Stimulated activated CD4-positive, alpha-beta T cell treated with anti-CD3 and anti-CD28 coated beads, TNF-alpha, amount 100 ng/mL, for 4 hours (primary cell): ENCODE measurements at places on chromosomes 11 and 22.
A peak's percentile ranks its signal among the peaks of the same experiment; 100 is the strongest.

DNA sequence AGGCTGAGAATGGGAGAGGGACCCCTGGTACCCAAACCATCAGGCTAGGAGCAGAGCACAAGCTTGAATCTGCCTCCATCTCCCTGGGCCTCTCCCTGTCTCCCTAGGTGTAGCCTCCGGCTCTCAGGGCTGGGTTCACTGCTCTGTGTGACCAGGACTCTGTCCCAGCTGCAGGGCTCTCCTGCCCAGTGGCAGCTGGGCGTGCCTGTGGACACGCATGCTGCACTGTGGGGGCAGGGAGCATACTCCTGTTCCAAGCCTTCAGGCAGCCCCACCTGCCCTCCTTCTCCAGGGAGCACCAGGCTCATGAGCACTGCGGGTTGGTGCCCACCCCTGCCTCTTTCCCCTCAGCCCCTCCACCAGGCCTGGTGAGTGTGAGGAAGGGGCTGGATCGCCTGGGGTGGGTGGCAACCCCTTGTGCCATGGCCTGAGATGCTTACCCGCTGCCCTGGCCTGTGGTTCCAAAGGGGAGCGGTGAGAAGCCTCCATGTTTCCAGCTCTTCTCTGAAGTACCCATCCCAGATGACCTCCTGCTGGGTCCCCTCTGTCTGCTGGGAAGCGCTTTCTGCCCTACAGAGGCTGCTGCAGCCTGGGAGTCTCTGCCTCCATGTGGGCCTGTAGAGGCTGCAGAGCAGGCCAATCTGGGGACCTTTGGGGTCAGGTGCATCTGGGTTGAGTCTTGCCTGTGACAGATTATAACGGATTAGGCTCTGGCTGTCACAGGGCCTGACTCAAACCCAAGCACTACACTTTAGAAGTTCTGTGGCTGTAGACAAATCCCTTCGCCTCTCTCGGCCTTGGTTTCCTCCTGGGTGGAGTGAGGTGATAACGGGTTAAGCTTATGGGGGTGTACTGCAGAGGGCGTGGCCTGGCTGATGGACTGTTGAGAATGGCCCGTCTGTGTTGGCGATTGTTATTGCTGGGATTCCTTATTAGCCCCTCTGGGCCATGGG, 43.7 kb downstream of the WNT11 start:
- DNase-seq = no peak

DNA sequence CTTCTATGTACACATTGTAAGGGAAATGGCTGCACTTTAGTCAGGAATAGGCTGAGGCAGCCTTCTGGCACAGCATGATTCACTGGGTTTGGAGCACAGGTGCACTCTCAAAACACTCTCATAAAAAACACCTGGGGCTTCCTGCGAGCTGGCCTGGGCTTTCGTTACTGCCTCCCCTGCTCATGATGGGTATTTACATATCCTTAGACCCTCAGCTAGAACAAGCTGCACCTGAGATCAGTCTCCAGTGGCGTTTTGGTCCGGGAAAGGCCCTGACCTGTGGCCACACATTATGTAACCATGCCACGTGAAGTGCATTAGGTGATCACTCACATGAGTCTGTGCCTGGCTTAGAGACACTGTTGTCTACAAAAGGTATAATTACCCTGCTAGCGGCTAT, 321.7 kb downstream of the TMEM135 start:
- DNase-seq = no peak

- DNase-seq = no peak
Observed at GRCh38 chr11:84564180-84564866, 1062.8 kb downstream of the DLG2 start.

DNA sequence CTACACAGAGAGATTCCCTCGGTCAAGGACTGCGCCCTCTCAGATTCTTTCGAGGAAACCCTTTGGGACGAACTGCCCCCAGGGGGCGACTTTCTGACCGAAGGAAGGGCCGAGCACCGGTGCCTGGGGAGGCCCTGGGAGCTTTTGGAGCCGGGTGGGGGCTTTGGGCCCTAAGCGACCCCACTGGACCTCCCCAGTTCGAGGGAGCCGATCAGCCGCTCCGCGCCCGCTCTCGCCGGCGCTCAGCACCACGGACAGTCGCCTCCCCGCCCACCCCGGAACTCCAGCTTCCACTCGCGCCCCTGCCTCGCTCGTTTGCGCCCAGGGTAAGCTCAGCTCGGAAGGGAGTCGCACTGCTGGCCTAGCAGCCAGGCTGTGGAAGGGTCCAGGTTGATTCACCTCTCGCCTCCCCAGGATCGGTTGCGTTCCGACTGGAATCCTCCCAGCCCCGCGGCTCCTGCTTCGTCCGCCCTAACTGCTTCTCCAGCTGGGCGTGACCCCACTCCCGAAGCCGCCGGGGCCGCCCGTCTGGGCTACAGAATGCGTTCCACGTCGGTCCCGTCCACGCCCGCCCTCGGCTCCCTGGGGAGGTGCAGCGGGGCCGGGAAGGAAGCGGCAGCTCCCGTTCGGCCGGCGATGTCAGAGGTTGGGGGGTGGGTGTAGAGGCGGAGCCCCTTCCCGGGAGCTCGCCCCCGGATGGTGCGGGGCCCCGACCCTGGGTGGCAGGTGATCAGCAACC, 428 bp downstream of the SCN3B start:
- no peak for DNase-seq

GRCh38 chr11:116415095-116415494, 357.7 kb downstream of the BUD13 start:
- DNase-seq = no peak

GRCh38 chr11:16911186-16911585, 103.0 kb downstream of the PLEKHA7 start:
- DNase-seq = no peak

DNA sequence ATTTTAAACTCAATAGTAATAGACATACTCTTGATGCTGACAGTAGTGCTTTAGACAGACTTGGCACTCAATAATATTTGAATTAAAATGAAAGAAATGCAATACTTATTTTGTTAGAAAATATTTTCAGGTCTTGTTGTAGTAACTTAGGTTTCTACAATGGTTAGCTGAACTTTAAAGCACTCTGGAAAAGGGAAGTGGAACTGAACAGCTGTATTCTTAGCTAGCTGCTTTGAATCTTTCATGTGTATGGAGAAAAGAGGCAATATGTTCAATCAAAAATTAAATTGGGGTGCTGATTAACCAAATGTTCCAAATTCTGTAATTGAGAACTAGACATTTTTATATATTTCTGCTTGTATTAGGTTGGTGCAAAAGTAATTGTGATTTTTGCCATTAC, 517.9 kb upstream of the RAG2 start:
- DNase-seq = no peak

DNA sequence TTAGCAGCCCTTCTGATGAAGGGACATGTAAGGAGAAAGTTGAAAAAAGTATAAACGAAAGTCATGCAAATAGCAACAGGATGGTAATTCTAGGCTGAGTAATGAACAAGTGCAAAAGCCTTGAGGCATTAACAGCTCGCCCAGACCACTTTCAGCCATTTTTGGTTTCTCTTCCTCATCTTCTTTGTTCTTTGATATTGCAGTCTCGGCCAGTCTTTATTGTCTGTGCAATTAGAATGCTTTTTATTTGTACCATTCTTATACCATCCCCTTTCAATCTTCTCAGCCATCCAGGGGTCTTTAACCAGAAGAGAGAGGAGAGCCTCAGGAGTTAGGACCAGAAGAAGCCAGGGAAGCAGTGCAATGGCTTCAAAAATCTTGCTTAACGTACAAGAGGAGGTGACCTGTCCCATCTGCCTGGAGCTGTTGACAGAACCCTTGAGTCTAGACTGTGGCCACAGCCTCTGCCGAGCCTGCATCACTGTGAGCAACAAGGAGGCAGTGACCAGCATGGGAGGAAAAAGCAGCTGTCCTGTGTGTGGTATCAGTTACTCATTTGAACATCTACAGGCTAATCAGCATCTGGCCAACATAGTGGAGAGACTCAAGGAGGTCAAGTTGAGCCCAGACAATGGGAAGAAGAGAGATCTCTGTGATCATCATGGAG, 7.3 kb downstream of the TRIM34 start:
- DNase-seq = no peak

- DNase-seq = peak; percentile 45
Observed at GRCh38 chr11:118002541-118003423, 16.6 kb downstream of the IL10RA start.

DNA sequence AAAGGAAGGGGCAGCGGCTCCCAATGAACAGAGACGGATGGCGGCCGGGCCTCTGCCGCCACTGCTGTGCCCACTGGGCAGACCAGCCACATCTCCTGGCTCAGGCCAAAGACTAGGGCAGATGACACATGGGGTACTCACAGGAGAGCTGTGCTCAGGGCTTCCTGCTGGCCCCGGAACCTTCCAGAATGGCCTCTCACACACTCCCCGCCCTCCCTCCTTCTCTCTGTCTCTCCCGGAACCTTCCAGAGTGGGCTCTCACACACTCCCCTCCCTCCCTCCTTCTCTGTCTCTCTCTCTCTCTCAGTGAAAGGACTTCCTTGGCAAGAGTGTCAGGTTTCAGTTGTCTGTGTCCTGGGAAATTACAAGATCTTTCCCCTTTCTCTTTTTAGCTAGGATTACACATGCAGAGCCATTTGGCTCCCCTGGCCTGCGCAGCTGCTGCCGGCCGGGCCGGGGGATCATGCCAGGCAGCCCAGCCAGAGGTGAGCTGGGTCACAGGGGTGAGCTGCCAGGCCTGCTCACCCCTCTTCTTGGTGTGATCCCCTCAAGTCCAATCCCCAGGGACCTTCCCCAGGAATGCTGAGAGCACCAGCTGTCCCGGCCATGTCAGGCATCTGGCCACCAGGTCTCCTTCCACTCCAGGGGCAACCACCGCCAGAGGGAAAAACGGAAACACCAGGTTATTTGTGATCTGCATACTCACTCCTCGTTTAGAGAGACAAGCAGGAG, 45.3 kb upstream of the ADA2 start:
- DNase-seq = no peak

GRCh38 chr11:67435031-67435726, 2.3 kb downstream of the PTPRCAP start:
- DNase-seq = no peak

DNA sequence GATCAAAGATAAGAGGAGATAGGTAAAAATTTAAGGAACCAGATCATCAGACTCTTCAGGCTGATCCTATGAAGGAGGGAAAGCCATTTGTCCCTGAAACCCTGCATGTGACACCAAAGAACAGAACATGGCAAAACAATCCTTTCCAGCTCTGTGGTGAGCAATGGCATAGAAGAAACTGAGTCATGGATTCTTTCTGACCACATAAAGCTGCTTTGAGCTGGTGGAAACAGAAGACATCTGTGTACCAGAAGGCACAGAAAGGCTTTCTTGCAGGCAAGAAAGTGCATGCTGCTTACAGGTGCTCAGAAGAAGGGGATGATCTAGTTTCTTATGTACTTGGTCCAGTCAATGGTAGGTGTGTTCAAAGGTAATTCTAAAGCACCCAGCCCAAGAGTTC, 45.0 kb upstream of the APOA1 start:
- DNase-seq = no peak

- no peak for DNase-seq
Observed at GRCh38 chr11:120054753-120055045, 83.2 kb downstream of the TRIM29 start.

DNA sequence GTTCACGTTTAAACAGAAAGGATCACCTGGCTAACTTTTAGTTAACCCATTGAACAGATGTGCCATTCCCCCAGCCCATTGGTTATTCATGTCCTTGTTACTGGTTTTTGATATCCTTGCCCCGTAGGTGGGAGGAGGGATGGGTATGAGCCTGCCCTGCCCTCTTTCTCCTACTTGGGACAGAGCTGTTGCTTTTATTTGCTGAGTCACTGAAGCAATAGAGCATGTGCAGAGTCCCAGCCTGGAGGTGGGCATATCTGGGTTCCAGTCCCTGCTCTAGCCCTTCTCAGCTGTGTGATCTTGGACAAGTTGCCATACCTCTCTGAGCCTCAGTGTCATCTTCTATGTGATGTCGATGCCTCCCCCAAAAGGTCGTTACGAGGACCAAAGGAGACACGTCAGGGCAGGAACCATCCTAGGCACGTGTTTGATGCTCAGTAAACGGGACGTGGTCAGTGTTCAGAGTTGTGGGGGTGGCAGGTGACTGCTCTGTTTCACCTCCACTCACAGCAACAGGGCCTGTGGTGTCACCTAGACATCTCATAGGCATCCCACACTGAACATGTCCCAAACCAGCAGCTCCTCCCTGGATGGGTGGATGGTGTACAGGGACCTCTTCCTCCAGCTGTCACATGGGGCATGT, 61.0 kb downstream of the BMAL1 start:
- DNase-seq = no peak

- no peak for DNase-seq
Observed at GRCh38 chr11:113526521-113526920, 51.3 kb upstream of the DRD2 start.

DNA sequence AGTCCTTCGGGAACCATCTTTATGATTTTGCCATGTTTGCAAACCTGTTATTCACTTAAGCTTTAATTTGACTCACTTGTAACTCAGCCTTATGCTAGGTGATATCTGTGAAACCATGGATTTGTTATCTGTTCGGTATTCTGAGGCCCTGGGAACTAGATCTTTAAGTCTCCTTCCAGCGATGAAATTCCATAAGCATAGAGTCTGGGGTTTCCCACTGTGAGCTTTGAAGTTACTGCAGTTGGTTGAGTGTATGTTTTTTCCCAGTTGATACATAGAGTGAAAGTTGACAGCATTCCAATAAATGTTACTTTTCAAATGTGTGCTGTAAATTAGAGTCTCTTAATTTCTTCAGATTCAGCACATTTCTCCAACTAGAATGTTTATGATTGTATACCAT, 66.9 kb downstream of the TNRC6B start:
- no peak for DNase-seq

DNA sequence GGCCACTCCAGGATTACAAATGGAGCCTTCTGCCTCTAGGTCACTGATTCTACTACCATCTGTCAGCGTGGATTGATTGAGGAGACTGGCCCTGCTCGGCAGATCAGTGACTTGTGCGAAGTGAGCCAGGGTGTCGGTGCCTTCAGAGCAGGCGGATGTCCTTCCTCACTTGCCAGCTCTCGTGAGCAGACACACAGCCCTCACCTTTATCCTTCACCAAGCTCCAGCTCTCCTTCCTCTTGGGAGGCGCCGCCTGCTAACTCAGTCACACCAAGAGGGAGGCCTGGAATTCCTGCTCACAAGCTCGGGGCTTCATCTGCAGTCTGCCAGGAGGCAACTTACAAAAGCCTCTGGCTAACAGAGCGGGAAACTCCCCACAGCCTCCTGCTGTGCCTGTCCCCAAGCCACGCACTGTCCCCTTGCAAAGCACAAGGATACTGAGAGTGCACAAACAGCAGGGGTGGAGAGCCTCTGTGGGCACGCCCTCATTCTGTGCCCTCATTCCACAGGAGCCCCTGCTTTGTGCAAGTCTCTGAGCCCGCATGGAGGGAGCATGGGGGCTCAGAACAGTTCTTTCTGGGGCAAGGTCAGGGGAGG, 3.5 kb upstream of the TCF20 start:
- no peak for DNase-seq

- no peak for DNase-seq
Observed at GRCh38 chr11:69357458-69358397, 63.8 kb downstream of the MYEOV start.

- no peak for DNase-seq
Observed at GRCh38 chr11:114295676-114296604, at the start of gene NNMT. TSS of gene NNMT (plus strand) at chr11:114296399. CDS start at chr11:114296557, 158 bp downstream.

- no peak for DNase-seq
Observed at GRCh38 chr11:44916801-44917385, 33.8 kb downstream of the TP53I11 start.

- DNase-seq = no peak
Observed at GRCh38 chr11:28760676-28761390, 652.6 kb downstream of the METTL15 start.
